Stimulated activated CD8-positive, alpha-beta memory T cell treated with anti-CD3 and anti-CD28 coated beads, Interleukin-2, amount 100 ng/mL, for 1 hour (primary cell): ENCODE measurements at places on chromosomes 7 and 10.

GRCh38 chr10:83254698-83255097 is 884.6 kb upstream of the GHITM start:
- no peak for DNase-seq

GRCh38 chr7:139893999-139894398 is 64.9 kb downstream of the TBXAS1 start:
- no peak for DNase-seq

GRCh38 chr10:77784856-77785255 is 141.7 kb downstream of the DLG5 start:
- DNase-seq, result no peak

- no peak for DNase-seq
Observed at GRCh38 chr7:132745510-132745909, 169.2 kb upstream of the PLXNA4 start.

DNA sequence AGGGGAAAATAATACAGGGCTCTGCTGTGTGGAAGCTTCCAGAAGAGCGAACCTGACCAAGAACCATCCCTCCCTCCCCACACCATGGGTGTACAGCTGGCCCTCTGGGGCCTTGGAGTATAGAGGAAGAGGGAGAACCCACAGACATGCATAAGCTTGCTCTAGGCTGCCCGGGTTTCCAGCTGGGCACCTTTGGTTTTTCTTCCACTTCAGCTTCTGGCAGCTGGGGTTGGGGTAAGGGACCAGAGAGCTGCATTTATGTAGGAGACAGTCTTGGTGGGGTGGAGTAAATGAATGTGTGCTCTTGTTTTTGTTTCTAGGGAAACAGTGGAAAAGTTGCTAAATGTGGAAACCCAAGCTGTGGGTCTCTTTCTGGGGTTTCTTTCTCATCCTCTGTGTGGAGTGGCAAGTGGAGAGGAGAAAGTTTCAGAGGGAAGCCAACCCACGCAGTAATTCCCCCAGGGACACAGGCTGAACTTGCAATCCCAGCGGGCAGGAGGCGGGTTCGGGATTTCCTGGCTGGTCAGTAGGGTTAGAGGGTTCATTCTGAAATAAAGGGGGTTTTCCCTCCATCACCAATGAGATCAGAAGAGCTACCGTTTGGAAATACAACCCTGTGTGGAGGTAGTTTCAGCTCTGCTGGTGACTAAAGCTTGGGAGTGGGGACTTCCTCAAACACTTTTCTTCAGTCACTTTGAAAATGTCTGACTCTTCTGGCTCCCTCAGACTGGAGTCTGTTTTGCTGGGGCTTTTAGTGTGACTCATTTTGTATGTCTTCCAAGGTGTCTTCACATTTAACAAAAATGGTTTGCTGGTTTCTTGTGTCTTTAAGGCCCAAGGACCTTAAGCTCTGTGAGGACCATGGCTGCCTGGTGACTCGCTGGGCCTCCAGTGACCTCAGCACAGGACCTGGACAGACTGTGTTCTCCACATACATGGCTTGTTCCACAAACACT is 22.2 kb upstream of the SRGN start:
- no peak for DNase-seq

DNA sequence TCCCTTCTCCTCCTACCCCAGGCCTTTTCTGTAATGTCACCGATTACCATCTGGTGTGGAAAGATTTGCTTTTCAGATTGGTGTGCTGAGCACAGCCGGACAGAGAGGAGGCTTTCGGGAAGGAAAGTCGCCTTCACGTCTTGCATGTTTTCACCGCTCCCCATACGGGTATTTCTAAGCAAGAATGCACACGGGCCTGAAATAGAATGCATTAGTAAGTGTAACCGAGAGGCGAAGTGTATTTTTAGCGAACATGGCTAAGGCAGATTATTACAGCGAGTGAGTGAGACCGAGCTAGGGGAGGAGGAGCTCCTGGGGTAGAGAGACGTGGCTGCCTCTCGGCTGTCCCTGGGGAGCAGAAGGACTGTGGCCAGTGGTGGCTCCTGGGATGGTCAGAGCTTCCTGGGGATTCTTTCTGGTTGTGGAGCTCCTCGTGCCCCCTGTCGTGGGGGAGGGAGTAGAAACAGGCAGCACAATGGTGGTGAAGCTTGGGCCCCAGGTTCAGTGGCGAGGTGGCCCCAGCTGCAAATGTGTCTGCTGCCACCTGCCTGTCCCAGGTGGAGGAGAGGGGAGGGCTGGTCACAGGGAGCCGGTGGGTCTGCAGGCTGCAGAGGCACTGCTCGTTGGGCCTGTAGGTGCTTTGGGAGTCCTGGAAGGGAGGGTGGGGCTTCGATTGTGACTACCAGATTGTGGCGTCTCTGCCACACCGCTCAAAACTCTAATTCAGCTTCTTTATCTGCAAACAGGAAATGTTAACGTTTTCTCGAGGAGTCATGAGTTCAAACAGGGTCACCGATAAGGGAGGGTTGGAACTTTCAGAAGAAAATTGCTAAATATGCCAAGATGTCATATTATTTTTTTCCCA is 135.8 kb downstream of the CAMK1D start:
- no peak for DNase-seq

DNA sequence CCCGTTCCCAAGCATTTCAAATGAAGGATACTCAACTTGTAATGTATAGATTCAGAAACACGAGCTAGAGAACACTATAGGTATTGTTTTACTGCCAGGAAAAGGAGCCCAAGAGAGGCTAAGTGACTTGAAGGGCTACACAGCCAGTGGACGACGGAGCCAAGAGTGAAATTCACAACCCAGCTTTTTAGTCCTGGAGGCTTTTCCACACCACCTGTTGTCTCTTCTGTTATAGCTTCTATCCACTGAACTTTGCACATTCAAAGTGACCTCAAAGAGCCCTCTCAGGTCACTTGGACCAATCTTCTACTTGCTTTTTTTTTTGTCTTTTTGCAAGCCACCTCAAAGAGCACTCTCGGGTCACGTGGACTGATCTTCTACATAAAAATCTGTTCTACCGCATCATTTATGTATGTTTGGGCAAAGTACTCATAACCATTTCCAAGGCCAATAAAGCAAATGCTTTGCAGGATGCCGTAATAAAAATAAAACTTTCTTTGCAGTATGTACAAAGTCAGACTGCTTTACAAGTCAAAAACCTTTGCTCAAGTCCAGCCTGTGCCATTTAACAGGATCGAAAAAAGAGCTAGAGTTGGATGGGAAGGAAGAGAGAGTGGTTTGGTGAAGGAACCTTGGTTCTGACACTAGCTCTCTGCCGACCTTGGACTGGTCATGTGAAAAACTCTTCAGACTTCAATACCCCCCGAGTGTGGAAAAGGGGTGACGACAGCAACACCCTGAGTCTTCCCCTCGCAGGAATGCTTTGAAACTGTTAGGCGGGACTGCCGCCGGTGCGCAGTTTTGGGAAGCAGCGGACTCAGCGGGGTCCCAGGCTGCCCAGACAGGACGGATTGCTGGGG is 821 bp downstream of the SLC35B4 start:
- no peak for DNase-seq

GRCh38 chr10:80356563-80356988 is at the start of the genes DYDC1 and DYDC2:
Gene DYDC1 (minus strand): TSS chr10:80356755. CDS start chr10:80352601, 4,154 bp downstream.
Gene DYDC2 (plus strand): TSS chr10:80356781. CDS start chr10:80362444, 5,663 bp downstream.
- no peak for DNase-seq

DNA sequence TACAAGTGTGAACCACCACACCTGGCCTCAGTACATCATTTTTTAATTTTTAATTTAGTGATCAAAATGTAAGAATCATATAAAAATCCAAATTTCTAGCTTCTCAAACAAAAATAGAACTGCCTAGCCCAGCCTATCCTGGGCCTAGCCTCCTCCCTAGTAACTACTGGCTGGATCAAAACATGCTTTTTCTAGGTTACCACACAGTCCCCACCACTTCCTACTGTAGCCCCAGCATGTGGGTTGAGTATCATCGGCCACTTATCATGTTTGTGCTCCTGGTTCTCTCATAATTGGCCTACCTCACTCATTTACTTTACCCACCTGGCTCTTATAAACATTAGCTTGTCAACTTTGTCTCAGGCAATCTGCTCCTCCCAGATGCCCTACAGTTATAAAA is 52.9 kb downstream of the DNAJC12 start:
- DNase-seq, result no peak

DNA sequence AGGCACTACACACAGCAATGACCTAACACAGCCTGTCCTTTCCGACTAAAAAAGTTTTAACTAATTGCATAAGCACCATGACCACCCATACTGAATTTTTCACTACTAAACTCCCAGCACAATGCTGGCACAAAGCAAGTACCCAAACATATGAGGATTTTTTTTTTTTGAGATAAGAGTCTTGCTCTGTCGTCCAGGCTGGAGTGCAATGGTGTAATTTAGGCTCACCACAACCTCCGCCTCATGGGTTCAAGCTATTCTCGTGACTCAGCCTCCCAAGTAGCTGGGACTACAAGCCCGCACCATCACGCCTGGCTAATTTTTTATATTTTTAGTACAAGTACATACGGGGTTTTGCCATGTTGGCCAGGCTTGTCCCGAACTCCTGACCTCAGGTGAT is 5.1 kb downstream of the UBE2H start:
- DNase-seq, result no peak

- no peak for DNase-seq
Observed at GRCh38 chr10:94546049-94546900, 687 bp downstream of the HELLS start.

GRCh38 chr7:140375892-140376730 is 22.2 kb downstream of the SLC37A3 start:
- no peak for DNase-seq

GRCh38 chr10:65555192-65555591 is 1370.6 kb upstream of the LRRTM3 start:
- DNase-seq, result no peak

DNA sequence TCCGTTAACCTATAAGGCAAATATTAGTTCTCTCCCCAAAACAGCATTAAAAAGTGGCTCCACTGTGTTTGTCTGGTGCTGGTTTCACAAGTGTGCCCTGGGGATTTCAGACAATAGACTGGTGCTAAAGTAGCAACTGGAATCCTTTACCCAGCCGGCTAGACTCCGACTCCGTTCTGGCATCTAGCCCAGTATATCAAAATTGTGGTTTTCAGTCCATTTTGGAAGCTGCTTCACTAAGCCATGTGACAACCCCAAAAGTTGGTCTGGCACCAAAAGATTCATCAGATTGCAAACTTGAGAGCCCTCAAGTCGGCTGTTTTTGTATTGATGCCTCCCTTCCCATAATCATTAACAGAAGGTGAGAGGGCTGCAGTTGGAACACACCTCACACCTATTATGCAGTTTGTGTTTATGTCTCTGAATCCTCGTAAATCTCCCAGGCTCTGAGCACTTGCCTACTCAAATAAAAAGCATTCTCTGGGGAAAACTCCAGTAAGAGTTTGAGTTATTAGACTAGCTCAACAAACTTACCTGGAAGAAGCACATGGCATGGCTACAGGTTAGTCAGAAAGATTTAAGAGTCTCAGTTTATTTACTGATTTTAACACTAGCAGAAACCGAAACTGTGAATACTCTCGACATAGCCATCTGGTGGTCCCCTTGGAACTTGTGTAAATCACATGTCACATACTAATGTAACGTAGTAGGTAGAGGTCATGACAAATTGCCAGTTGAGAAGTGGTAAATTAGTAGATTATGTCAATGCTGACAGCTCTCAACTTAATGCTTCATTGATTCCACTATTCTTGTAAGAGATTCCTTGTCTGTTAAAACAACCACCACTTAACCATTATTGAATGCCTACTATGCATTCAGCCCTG is 14.8 kb upstream of the WNT16 start:
- DNase-seq, result no peak

DNA sequence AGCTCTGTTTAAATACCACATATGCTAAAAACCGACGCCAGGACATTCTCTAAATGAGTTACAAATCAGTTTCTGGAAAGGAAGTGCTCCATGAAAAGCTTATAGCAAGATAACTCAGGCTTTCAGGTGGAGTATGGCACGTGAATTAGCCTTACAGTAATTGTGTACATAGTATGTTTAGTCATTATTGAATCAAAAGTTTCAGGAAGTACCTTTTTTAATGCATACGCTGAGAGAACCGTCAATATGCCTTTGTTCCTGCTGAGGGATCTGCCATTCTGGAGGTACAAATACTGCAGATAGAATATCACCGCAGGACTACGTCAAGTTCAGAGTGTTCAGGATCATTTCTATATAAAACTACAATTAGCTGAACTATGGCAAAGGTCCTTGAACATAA is 45.7 kb downstream of the ANKMY2 start:
- DNase-seq, result no peak

GRCh38 chr7:5595545-5596045 is 172.0 kb upstream of the TNRC18 start:
- DNase-seq, result no peak

GRCh38 chr10:30868611-30869010 is 163.1 kb downstream of the ZNF438 start:
- no peak for DNase-seq

DNA sequence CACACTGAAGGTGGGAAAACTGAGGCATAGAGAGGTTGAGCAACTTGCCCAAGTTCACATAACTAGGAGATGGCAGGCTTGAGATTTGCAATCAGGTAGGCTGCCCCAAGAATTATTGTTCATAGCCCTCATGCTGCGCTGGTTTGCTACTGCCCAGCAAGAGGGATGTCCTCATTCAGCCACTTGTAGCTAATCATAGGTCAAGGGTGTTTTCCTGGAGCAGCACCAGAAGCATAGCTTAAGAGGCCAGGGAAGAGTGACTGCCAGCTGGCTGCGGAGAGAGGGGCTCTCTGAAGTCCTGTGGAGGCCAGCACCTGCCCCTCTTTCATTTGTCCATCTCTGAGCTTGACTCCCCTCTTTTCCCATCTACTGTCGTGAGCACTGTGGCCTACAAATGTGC is 15.0 kb downstream of the CDHR3 start:
- DNase-seq, result no peak

- no peak for DNase-seq
Observed at GRCh38 chr10:29924436-29924835, 134.9 kb downstream of the JCAD start.

DNA sequence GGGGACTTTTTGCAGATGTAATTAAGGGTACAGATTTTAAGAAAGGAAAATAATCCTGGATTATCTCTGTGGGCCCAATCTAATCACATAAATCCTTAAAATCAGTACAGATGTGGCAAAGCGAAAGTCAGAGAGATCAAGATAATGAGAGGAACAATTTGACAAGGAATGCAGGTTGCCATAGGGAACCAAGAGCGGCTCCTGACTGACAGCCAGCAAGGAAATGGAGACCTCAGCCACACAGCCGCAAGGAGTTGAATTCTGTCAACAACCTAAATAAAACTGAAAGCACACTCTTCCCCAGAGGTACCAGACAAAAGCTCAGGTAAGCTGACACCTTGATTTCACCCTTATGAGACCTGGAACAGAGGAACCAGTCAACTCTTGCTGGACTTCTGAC is 3.4 kb upstream of the PNPLA8 start:
- DNase-seq, result no peak

- no peak for DNase-seq
Observed at GRCh38 chr10:32151871-32152270, 95.6 kb upstream of the KIF5B start.
